ENCODE measurements at places on chromosomes 13 and 19.

DNA sequence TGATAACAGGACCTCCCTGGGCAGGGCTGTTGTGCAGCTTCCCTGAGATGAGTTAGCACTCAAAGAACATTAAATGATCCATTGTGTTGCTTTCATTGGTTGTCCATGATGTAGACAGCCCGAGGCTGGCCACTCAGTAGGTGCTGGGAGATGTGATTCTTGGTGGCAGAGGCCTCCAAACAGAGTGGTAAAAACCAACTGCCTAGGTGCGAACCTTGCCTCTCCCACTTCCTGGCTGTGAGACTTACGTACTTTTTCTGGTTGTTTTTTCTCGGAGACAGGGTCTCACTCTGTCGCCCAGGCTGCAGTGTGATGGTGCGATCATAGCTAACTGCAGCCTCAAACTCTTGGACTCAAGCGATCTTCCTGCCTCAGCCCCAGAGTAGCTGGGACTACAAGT, 6.2 kb downstream of the SARS2 start:
- DNase-seq, result no peak

- DNase-seq, result no peak
Observed at GRCh38 chr19:47313754-47314295, 4.2 kb downstream of the C5AR1 start.

- DNase-seq, result no peak
Observed at GRCh38 chr13:31245598-31246373, 46.0 kb downstream of the B3GLCT start.

GRCh38 chr13:79380997-79381396, 25.1 kb downstream of the RBM26 start:
- no peak for DNase-seq

GRCh38 chr13:64845110-64845509, 2385.0 kb downstream of the PCDH9 start:
- no peak for DNase-seq

GRCh38 chr19:19575411-19575810, 37.3 kb downstream of the CILP2 start:
- no peak for DNase-seq

GRCh38 chr13:113874177-113874576, 10.3 kb upstream of the GAS6 start:
- DNase-seq, result no peak

DNA sequence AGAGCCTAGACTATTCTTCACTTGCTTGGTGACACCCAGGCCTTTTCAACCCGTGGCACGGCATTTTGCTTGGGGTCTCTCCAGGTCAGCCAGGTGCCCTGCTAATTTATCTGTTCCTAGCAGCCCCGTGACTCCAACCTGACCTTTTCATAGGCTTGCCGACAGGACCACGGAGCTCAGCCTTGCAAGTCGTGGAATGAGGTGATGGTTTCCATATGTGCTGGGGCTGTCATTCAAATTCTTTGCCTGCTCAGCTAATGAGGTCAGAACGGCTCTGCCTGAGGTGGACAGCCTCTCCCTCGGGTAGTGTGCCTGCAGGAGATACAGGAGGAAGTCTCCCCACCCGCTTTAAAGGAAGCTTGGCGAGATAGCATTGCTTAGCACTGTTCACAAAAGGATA, 61.0 kb downstream of the SHISA2 start:
- no peak for DNase-seq

DNA sequence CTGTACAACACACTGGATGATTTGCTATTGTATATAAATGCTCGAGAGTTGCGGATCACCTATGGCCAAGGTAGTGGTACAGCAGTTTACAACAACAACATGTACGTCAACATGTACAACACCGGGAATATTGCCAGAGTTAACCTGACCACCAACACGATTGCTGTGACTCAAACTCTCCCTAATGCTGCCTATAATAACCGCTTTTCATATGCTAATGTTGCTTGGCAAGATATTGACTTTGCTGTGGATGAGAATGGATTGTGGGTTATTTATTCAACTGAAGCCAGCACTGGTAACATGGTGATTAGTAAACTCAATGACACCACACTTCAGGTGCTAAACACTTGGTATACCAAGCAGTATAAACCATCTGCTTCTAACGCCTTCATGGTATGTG, 21.5 kb downstream of the OLFM4 start:
- DNase-seq, result no peak

GRCh38 chr13:23087880-23088279, 92.9 kb upstream of the SGCG start:
- no peak for DNase-seq

DNA sequence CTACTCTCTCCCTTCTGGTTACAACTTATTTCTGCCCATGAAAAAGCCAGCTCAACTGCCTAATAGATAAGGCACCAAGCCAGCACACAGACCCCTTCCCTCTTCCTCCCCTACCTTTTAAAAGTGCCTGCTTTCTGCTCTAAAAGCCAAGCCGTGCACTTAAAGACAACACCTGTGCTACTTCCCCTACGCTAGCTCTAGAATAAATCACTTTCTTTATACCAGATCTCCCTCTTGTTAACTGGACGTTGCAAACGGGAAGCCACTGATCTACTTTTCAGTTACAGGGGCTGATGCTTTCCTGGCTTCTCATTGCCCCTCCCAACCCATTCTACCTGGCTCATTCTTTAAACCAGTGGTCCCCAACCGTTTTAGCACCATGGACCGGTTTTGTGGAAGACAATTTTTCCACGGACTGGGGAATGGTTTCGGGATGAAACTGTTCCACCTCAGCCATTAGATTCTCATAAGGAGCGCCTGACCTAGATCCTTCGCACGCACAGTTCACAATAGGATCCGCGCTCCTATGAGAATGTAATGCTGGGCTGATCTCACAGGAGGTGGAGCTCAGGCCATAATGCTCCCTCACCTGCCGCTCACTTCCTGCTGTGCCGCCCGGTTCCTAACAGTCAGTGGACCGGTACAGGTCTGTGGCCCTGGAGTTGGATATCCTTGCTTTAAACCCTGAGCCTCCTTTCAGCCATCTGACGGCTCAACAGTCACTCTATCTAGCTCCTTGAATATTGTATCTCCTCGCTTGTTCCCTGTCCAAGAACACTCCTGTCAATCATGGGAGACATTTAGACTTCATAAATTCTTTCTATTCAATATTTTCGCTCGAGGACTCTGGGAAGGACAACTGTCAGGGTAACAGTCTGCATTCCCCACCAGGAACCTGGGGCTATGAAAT, 841 bp upstream of the ZNF223 start:
- no peak for DNase-seq

- no peak for DNase-seq
Observed at GRCh38 chr13:93307651-93308050, 81.0 kb downstream of the GPC6 start.
